ENCODE measurements at places on chromosomes 7 and 10.
A peak's percentile ranks its signal among the peaks of the same experiment; 100 is the strongest.

- no peak for DNase-seq
Measured at GRCh38 chr7:1106793-1107421, 19.0 kb downstream of the GPER1 start.

GRCh38 chr7:36005293-36005692 is 147.8 kb upstream of the EEPD1 start:
- DNase-seq, result no peak

DNA sequence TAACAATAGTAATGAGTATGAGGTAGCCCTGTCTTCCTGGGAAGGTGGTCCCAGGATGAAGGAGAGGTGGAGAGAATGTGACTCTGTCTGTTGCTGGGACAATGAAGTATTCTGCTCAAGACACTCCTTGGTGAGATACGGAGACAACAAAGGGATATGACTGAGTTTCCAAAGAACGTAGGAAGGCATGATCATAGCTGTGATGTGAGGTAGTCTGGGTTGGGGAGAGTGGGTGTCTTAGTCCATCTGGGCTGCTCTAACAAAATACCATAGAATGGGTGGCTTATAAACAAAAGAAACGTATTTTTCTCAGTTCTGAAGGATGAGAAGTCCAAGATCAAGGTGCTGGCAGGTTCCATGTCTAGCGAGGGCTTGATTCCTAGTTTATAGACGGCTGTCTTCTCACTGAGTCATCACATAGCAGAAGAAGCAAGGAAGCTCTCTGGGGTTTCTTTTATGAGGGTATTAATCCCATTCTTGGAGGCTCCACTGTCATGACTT is 84.9 kb upstream of the RHOBTB1 start:
- DNase-seq, result no peak

DNA sequence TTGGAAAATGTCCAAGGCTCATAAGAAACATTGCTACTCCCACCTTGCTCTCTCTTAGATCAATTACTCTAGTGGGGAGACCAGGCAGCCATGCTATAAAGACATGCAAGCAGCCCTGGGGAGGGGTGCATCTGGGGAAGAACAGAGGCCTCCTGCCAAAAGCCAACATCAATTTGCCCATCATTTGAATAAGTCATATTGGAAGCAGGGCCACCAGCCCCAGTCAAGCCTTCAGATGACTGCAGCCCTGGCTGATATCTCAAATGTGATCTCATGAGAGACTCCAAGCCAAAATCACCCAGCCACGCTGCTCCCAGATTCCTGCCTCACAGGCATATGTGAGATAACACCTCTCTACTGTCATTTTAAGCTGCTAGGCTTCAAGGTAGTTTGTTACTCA is 157.5 kb upstream of the PDE1C start:
- DNase-seq, result no peak

GRCh38 chr7:37000511-37000910 is 276.2 kb upstream of the AOAH start:
- DNase-seq, result no peak

- no peak for DNase-seq
Measured at GRCh38 chr10:97234400-97234799, 48.6 kb upstream of the SLIT1 start.

- no peak for DNase-seq
Measured at GRCh38 chr7:138848056-138848980, 50.3 kb upstream of the ATP6V0A4 start.

GRCh38 chr7:148159331-148159730 is 431.2 kb upstream of the C7orf33 start:
- no peak for DNase-seq

GRCh38 chr7:95490231-95490762 is 4.6 kb downstream of the ASB4 start:
- no peak for DNase-seq

GRCh38 chr10:93515071-93516005 is 18.9 kb downstream of the CEP55 start:
- no peak for DNase-seq

DNA sequence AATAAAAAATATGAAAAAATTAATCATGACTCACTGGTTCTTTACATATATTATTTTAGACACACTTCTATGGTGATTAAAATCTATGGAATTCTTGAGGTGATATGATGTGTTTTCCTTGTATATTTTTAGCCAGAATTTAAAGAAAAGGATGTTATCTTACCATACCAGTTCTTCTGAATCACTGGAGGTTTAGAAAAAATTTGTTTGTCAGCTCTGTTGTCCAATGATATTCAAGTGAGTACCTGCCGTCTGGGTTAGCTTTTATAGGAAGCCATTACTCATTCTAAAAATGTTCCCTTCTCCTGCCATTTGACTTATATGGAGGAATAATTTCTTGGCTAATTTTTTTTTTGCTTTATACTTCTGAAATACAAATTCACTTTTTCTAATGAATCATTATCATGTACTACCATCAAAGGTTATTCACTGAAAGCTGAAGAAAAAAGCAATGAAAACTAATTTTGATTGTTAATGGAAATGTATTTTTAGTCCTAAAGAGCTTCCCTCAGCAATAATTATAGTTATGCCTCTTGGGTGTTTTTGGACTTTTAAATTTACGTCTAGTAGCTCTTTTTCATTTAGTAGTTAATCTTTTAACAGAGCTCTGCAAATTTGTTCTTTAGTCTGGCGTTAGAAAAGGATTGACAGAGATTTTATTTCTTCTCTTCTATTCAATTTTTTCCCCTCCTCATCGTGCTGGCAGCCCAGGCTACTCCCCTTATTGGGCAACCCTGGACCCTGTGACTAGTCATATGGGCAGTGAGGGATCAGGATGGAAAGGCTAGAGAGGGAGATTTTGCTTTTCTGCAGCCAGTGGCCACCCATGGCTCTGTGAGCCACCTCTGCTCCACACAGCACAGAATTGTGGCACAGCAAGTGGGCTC is 434.2 kb downstream of the LRMDA start:
- no peak for DNase-seq

- no peak for DNase-seq
Measured at GRCh38 chr10:104472957-104473745, 119.5 kb downstream of the CFAP58 start.

GRCh38 chr10:86666538-86666937 is 1.8 kb upstream of the LDB3 start:
- no peak for DNase-seq

GRCh38 chr10:88598055-88598454 is 11.5 kb downstream of the LIPJ start:
- no peak for DNase-seq

DNA sequence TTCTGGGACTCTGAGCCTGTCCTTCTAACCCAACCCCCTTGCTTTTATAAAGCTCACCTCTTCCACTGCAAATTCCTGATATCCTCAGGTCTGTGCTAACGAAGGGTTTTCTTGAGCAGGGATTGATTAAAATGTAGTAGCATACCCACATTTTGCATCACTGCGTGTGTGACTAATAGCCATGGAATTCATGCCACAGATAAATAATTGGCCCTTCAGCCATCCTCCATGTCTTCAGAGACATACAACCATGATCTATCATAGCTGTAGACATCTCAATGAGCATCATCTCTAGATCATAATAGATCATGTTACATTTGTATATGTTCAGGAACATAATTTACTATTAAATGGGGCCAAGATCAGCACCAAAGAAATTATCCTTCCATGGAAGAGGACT is 990.3 kb downstream of the KCNMA1 start:
- DNase-seq, result no peak

DNA sequence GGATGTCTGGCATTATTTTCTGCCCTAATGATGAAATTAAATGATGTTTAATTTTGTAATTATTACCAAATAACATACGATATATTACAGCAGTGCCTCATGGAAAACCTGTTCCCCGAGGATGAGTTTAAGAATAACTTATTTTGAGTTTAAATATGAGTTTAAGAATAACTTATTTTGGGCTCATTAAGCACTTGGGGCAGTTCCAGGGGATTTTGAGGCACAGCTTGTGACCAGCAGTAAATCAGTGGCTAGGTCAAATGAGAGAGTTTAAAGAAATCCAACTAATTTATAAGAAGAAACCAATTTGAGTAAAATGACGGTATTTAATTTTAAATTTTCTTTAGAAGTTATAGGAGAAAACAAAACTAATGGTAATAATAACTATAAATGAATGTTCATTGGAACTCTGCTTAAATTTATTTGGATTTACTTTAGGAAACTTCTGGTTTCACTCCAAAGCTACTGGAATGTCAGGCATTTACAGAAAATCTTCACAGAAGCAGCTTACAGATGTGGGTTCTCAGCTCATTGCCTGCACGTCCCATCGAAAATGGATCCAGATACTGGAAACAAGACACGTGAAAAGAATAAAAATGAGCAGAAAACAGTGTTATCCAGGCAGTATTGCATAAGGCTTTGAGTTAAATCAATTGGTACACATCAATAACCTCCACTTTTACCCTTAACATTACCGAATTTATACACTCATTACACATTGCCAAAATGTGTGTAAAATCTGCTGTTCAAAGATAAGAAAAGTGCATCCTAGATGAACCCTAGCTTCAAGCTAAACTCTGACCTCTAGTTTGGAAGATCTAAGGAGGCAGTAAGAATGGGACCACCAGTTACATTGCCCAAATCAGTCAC is 784.5 kb upstream of the IGFBP3 start:
- no peak for DNase-seq

GRCh38 chr10:60679388-60679990 is 98.8 kb upstream of the CDK1 start:
- no peak for DNase-seq

GRCh38 chr10:110212119-110213006 is 5.0 kb downstream of the MXI1 start:
- peak; percentile 32 for DNase-seq

GRCh38 chr10:22427101-22427500 is 81.8 kb downstream of the SPAG6 start:
- DNase-seq, result no peak

DNA sequence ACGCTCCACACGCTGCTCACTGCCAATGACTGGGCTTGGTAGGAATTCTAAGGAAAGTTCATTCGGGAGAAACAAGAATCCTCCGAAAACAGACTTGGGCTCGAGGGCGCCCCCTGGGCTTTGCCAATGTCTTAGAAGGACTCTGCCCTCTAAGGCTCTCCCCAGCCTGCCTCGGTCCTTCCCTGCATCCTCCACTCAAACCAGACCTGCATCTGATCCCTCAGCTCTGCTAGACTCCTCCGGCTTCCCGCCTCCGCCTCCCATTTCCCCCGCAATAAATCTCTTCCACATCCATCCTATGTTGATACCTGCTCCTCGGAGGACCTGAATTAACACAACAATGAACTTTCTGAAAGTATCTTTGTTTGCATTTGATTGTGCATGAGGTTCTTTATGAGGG is 177.6 kb downstream of the PLPP4 start:
- DNase-seq, result no peak

DNA sequence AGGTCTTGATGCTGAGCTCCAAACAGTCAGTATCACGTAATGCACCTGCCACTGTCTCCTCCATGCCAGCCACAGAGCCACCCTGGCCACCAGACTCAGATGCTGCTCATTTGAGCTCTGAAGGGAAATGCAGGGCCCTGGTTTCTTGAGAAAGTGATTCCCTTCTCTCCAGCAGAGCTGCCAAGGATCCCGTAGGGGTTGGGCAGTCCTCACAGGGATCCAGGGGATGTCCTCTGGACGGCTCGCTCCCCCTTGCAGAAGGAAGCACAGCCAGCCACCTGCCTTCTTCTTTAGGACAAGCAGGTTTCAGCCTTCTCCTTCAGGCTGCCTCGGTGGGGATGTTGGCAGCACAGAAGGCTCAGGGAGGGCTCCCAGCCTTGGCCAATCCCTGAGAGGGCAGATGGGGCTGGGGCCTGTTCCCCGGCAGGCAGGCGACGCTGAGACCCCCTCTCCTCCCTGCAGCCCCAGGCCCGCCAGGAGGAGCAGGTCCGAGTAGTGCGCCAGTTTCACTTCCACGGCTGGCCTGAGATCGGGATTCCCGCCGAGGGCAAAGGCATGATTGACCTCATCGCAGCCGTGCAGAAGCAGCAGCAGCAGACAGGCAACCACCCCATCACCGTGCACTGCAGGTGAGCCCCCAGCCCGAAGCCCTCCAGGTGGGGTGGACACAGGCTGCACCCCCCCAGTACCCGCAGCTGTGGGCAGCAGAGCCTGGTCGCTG is 48.9 kb downstream of the MKI67 start:
- DNase-seq, result no peak

- no peak for DNase-seq
Measured at GRCh38 chr7:150890853-150891584, 38.7 kb downstream of the AOC1 start.

DNA sequence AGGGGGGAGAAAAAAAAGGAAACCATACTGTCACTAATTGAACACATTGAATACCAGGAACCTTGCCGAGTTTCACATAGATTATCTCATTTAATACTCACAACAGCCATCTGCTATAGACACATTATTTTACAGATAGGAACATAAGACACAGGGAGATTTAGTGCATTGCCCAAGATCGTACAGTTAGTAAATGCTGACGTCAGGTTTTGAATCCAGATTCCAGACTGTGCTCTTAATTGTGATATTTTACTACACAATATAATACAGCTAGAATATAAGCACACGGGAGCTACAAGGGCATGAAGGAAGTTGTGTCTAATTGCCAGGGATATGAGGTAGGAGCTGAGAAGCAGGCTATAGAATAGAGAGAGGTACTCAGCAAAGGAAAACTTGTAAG is 93.9 kb upstream of the MINDY3 start:
- no peak for DNase-seq

- DNase-seq, result no peak
Measured at GRCh38 chr7:101803203-101804087, 14.0 kb upstream of the CUX1 start.
